ENCODE measurements at places on chromosomes 11 and 22.
A peak's percentile ranks its signal among the peaks of the same experiment; 100 is the strongest.

DNA sequence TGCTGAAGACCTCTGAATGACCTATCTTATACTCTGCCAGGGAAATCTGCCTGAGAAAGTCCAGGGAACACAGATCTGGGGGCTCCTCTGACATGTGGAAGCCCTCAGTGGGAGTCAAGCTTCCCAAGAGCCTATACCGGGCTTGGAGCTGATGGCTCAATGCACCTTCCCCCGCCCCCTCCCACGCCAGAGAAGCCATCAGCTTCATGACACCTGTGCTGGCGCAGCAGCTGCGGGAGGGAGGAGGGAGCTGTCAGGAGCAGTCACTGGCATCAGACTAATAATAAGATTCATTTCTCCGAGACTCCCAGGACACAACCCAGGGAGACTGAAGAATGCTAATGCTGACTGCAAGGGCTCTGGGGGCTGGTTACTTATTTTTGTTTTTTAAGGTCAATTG lies 47.8 kb downstream of the SPATA19 start:
- DNase-seq = no peak

DNA sequence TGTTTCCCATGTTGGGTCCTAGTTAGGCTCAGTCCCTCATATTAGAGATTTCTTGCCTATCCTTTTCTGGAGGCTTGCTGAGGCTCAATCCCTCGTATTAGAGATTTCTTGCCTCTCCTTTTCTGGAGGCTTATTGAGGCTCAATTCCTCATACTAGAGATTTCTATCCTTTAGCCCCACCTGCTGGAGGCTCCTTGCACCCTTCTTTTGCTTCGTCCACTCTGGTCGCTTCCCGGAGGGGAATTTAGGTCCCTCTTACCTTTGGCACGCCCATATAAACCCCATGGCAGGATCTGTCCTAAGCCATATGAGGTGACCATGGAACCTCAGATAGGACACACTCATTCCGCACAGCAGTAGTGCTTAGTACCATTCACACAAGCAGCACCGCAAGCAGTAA lies 15.9 kb downstream of the CYP2D6 start:
- no peak for DNase-seq

DNA sequence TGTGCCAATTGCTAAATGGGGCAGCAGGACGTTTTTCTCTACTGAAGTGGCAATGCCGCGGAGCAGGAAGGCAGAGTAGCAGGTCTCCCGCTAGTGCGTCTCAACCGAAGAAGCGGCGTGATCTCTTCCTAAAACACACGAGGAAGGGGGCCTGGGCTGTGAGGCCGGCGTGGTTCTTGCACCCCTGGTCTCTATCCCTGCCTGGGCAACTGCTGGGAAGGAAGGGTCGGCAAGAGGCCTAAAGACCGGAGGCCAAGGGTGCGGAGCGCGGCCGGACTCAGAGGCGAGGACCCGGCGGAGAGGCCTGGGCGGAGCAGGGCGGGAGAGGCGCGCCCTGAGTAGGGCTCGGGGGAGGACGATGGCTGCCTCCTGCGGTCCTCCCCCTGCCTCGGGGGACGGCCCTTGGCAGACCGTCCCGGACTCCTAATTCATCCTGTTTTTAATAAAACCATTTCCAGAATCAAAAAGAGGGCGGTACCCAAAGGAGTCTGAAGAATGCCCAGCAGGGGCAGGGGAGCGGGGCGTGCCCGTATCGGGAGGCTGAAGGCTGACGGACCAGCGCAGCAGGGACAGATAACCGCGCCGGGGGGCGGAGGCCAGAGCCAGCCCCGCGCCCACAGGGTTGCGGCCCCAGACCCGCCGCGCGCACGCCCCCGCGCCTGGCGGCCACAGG lies 572 bp upstream of the APLP2 start:
- DNase-seq = peak; percentile 97

- DNase-seq = no peak
Measured at GRCh38 chr11:128473636-128474035, 113.7 kb downstream of the ETS1 start.

GRCh38 chr11:88341522-88342251 lies 4.2 kb upstream of the CTSC start:
- no peak for DNase-seq

Measured in NCI-H526 treated with DMSO at 0.1 percent for 48 hours (cell line).